Fibroblast of pulmonary artery (primary cell): ENCODE measurements at places on chromosomes 16 and 17.

- no peak for DNase-seq
Measured at GRCh38 chr16:66304961-66305360, 61.5 kb upstream of the CDH5 start.

DNA sequence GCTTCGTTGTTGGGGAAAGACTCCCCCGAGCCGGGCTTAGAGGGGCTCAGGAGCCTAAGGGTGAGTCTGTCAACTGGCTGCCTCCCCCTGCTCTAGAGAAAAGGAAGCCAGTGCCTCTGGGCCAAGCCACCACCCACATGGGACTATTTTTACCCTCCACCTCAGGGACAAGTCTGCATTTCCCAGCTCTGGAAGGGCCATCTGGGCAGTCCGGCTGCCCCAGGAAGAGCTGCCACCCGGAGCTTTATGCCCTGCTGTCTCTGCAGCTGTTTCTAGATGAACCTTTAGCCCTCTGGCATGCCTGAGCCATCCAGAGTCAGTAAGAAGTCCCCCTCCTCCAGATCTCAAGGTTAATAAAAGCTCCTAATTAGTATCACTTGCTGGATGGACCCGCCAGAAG lies 5.3 kb upstream of the RPRML start:
- DNase-seq, result no peak

GRCh38 chr16:72042157-72042660 lies 12.1 kb upstream of the HP start:
- DNase-seq, result no peak

DNA sequence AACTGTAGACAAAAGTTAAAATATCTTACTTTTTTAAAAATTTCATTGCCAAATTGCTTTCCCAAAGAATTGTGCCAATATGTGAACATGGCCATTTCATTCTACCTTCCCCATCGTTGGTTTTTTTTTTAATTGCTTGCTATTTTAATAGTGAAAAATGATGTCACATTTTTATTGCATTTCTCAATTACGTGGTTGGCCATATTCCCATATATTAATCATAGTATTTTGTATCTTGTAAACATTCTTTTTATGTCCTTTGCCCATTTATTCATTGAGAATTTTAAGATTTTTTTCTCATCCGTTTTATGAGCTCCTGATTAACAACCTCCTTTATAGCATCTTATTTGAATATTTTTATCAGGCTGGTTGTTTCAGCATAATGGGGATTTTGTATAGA lies 7.2 kb downstream of the OMG start:
- DNase-seq, result no peak

- DNase-seq, result no peak
Measured at GRCh38 chr16:61148930-61149329, 887.3 kb downstream of the CDH8 start.

DNA sequence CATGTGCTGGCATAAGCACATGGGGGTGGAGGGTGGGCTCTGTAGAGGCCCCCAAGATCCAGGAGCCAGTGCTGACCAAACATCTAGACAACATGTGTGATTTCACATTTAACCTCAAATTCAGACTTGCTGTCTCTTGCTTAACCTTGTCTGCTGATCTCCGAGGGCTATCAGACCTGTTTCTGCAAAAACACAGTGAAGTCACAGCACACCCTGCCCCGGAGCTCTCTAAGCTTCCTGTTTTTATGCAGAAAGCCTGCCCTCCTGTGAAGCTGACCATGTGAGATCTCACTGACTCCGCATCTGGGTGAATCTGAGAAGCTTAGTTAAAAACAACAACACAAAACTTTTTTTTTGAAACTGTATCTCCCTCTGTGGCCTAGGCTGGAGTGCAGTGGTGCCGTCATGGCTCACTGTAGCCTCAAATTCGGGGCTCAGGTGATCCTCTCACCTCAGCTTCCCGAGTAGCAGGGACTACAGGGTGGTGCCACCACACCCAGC lies 6.6 kb upstream of the DPEP2 start:
- peak; percentile 35 for DNase-seq

- DNase-seq, result peak; percentile 91
Measured at GRCh38 chr17:79019632-79020584, 4.1 kb upstream of the C1QTNF1 start.

GRCh38 chr17:60153606-60154390 lies 4.0 kb downstream of the CA4 start:
- peak; percentile 47 for DNase-seq

- peak; percentile 36 for DNase-seq
Measured at GRCh38 chr17:9244066-9245052, 223.0 kb downstream of the NTN1 start.

DNA sequence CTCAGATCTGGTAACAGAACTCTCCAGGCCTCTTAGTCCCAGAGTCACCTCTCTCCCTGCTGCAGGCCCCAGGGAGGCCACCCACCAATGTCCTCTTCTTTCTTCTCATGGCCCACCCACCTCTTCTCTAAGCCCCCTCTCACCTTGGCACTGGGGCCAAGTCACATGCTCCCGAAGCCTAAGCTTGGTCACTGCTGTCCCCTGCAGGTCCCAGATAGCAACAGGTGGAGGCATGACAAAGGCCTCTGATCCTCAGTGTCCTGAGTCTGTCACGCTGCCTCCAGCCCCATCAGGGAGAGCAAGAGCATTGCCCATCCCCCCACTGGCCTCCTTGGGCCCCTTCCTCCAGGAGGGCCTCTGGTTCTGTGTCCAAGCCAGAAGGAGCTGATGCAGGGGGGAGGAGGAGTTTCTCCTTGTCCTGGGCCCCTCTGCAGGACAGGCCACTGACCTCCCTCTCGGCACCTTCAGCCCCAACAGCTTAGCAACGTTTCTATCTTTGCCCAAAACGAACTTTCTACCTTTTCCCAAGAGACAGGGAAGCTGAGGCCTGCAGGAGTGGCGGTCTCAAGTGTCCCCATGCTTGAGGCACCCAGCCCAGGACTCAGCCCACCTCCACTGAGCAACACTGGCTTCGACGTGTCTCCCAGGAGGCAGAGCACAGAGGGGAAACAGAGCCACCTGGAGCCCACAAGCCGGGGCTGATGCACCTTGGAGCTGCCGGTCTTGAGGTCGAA lies 8.6 kb downstream of the P2RX1 start:
- no peak for DNase-seq
